Type B pancreatic cell (in vitro differentiated cells): ENCODE measurements at places on chromosomes 3 and 15. TPM values are rescaled to one million over a fixed set of nuclear protein-coding genes. Genes with fewer than 3 reads are reported as not detected.

GRCh38 chr3:174204765-174205164, 654.4 kb upstream of the NAALADL2 start:
- no peak for DNase-seq

GRCh38 chr3:47394140-47394870, 13.5 kb downstream of the PTPN23 start:
- no peak for DNase-seq

DNA sequence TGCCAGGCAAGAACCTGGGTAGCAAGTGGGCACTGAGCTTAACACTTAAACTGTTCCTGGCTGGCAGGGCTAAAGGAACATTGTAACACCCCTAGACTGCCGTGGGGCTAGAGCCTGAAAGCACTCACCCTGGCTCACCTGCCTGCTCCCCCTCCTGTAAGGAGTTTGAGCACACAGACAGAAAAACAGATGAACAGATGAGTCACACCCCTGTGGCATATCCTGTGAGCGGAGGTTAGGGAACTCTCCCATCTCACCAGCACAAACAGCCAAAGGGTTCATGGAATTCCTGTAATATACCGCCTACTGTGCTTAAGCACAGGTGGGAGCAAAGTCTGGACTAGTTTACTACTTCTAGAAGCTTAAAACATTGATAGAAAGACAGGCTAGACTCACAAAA, 300.1 kb downstream of the ROBO1 start:
- DNase-seq: no peak

DNA sequence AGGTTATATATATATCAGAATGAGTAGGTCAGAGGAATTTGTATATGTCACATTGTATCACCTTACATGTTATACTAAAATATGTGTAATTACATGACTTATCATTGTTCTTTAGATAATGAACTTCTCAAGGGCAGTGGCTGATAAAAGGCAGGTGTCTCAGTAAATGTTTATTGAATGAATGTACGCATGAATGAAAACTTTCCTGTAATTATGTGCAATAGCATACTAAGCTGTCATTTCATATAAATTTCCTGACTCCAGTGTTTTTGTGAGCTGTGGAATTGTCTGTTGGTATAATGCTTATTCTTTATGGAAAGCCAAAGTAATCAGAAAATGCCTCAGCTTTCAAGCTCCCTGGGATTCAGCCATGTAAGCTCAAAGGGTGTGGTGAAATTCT, 4.2 kb downstream of the TBC1D23 start:
- no peak for DNase-seq

DNA sequence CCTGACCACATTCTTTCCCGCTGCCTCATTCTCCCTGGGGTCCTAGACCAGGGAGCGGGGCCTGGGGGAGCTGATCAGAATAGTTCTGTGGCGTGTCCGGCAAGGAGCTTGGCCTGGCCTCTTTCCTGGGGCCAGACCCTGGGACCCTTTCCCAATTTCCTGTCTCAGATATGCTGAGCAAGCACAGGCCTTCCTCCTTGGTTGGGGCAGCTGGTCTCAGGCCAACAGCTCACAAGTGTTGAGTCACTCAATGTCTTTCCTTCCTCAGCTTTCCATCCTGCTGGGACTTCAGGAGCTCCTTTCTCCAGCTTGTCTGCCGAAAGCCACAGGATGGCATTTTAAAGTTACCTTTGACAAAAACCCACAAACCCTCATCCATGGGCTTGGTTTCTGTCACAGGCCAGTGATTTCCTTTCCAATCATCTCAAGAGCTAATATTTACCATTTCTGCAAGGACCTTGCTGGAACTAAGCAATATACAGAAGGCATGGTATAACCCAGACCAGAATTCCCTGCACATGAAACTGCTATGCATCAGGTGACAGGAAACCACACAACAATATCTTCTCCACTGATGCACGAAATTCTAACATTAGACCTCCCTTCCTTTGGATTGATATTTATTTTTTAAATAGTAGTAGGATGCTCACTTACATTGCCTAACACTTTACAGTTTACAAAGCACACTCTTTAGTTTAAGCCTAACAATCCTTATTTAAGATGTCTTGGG, 19.5 kb upstream of the TIMP4 start:
- DNase-seq: no peak

DNA sequence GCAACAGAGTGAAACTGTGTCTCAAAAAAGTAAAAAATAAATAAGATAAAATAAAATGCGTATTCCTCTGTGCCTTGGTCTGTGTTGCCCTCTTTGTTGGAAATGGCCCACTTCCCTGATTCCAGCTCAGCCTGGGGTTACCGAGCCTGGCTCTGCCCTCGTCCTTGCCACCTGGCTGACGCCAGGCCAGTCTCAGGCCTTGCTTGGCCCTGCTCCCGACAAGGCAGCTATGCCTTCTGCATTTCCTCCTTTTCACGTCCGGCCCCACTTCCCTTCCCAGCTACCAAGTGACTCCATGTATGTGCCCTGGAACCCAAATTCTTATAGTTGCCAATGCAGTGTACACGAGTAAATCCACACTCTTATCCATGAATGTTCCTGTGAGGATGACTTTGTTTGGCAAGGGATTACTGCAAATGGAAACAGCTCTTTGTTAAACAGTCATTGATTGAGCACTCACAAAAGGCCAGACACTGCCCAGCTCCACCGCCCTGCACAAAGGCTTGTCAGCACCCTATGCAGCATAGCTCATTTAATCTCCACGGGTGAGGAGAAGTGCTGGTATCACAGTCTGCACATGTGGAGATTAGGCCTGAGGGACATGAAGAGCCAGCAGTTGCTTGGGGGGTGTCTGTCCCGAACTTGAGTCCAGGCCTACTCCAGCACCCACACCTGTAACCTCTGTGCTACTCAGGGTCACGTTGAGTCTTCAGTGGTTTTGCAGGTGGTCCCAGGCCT, 25.1 kb downstream of the SPSB4 start:
- DNase-seq: no peak

DNA sequence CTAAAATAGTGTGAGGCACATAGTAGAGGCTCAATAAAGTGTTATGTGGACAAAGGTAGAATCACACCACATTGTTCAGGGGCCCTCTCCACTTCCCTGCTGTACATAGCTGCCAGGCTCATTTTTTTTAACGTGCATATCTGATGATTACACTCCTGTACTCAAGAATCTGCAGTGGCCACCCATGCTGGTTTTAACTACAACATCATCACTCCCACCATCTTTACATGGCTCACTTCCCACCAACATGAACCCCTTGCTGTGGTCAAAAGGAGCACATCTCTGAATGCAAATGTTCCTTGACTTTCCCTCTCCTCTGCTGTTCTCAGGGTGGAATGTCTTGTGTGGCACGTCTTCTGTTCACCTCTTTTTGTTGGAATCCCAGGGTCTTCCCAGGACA, 76.7 kb downstream of the FEM1B start:
- no peak for DNase-seq

- peak; percentile 65 for DNase-seq
Measured at GRCh38 chr15:77032052-77032646, 37.2 kb downstream of the PSTPIP1 start.

DNA sequence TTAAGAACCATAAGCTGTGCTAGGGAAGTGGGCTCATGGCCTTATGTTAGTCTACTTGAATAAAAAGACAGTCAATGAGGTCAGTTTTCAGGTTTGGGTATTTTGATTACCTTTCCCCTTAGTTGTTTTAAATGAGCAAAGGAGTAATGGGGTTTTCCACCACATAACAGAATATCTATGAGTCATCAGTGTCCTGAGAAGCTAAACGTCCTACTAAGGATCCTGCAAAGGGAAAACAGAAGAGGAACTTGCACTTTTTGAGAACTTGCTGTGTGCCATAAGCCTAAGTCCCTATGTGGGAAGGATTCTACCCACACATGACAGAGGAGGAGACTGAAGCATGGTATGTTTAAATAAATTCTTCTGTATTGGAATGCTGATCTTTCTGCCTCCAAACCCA, 292.8 kb upstream of the TMC3 start:
- DNase-seq: no peak

- no peak for DNase-seq
Measured at GRCh38 chr15:71121442-71121841, 6.2 kb downstream of the THSD4 start.

DNA sequence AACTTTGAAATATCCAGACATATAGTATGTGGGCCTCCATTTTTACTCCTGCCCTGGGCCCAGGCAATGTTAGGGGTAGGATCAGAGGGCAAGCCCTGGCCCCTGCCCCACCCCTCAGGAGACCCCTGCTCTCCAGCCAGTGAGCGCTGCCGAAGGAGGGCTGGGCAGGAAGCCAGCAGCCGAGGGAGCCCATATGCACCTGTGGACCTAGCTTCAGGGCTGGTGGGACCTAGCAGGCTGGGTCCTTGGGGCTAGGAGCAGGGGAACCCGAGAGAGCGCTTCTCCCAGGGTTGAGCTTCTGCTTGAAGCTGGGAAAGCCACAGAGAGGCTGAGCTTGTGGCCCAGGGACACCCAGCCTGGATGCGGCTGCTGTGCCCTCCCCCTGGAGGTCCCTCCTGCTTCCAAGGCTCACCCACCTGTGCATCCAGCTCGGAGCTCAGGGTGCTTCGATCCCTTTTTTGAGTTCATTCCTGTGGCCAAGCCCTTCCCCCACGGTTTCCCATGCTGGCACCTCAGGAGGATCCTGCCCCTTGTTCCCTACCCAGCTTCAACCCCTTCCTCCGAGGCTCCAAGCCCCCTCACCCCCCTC, 21.0 kb upstream of the CYP11A1 start:
- DNase-seq: no peak

GRCh38 chr3:61015408-61015807, 235.8 kb downstream of the FHIT start:
- no peak for DNase-seq

GRCh38 chr3:24707936-24708335, 213.3 kb upstream of the THRB start:
- DNase-seq: no peak

DNA sequence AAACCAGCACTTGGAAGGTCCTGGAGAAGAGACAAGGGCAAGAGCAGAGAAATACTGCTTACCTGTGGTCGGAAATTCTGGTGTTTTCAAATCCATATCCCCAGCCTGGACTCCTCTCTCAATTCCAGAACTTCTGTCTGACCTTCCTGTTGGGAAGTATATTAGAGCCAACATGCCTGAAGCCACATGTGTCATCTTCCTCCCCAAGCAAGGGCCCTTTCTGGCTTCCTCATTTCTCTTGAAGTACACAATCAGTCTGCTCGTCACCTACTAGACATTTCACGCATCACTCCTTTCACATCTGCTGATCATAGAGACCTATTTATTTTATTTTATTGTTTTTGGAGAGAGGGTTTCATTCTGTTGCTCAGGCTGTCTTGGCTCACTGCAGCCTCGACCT, 8.4 kb downstream of the PARP14 start:
- DNase-seq: no peak

GRCh38 chr3:71511037-71511436, 72.5 kb downstream of the FOXP1 start:
- no peak for DNase-seq

DNA sequence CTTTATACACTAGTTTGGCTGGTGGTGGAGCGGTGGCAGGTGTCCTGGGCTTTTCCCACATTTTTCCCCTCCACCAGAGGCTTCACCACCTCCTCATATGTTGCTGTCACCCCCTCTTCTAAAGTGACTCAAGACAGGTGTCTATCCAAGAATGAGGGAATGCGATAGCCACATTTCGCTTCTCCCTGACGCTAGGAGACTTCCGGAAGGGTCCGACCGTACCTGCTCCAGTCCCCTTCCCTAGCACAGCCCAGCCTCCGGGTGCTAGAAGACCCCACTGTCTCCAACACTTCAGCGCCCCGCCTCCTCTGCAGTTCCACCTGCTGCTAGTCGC, 496 bp downstream of the SCAMP2 start:
- no peak for DNase-seq

- DNase-seq: no peak
Measured at GRCh38 chr15:94785091-94785490, 553.7 kb downstream of the MCTP2 start.

DNA sequence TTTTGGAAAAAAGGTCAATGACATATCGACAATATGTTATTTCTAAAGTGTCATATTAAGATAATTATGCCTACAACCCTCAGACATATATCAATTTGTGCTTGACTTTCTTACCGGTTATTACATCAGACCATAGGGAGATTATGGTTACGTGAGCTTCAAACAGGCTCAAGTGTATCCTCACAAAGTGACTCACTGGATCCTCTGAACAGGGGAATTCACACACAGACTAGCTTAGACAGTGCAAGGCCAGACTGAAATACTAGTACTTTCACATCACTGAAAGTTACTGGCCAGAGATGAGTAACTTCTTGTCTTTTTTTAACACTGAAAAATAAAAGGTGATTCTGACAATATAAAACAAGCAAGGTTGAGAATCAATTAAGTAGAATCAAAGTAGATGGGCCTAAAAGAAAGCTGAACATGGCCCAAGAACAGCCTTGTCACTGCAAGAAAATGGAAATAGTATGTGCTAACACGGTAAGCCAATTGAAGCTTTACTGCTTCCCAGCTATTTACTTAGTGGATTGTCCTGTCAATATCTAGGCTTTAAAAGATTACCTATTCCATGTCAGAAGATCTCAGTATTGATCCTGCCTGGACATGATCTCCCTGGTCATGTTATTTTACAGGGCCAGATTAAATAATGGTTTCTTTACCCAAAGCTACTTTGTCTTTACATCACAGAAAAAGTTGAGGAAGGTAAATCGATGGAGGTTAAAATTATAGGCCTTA, 848.6 kb downstream of the ROBO1 start:
- no peak for DNase-seq

- DNase-seq: no peak
Measured at GRCh38 chr15:49847423-49848281, 226.8 kb downstream of the DTWD1 start.

- no peak for DNase-seq
Measured at GRCh38 chr3:188067932-188068331, 86.0 kb upstream of the LPP start.

ZNF385D gene
- total RNA-seq: 2.2 and 7.5 TPM in 2 replicates

TP63 gene
- 5.8 and 16.1 TPM in 2 replicates for total RNA-seq

OXTR gene
- 3.3 and 4.1 TPM in 2 replicates for total RNA-seq

PRTG gene
- total RNA-seq: 14.3 and 51.7 TPM in 2 replicates
